ENCODE measurements at places on chromosomes 12 and 14.

DNA sequence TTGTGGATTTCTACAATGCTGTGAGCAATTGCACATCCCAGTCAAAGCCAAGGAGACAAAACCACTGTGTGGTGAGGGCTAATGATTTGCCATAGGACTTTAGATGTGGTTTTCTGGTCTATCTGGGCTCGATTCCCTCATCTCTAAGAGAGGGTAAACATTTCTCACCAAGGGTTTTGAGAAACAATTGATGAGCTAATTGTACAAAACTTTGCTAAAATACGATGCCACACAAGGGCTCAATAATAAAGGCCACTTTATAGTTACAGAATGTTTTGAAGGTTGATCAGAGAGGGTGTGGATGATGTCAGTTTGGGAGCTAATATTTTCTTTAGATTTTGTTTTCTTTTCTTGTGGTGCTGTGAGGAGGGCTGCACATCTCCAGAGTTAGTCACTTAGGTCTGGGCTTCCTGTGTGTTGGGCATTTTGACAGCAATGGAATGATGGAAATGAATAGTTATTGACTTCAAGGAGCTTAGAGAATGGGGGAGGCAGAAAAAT lies 60.8 kb upstream of the SLC38A4 start:
- no peak for DNase-seq

GRCh38 chr14:105537580-105538474 lies 11.4 kb downstream of the TMEM121 start:
- DNase-seq = peak; percentile 68

DNA sequence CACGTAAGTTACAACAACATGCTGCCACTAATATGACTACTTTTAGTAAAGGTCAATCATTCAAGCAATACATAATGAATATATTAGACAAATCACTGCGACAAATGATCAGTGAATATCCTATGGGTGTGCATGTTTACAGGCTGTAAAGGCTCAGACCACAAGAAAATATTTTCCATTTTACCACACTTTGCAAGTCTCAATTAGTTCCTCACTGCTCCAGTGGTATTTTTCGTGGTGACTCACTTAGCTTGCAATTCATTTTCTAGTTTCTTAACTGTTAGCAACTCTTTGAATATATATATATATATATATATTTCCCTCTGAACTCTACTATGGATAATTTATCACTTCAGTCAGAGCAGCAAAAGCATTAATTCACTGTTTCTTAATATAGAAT lies 96.9 kb downstream of the EML5 start:
- no peak for DNase-seq

DNA sequence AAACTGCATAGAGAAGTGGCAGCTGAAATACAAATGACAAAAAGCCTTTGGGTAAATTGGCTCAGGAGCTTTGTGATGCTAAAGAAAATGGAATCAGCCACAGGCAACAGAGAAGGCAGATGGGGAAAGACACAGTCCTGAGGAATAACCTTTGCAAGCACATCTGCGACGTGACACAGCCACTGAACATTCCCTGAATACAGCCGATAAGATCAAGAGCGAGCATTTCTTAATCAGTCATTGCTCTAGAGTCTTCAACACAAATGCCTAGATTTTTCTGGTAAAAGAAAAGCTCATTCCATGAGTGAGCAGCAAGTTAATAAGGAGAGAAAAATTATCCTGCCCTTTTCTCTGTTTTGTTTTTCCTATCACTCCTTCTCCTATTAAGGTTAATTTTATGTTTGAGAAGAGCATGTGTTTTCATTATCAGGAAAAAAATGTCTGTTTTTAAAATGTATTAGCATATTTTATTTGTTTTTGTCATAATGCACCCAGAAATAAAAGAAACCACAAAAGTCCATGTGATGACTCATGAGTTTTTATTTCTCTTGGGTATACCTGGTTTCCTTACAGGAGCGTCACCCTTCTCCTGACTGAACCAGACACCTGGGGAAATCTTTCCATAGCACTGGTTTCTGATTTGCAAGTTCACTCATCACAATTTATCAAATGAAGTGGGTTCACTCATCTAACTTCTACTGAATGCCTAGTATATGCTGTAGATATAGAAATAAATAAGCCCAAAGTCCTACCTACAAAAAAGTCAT lies 45.4 kb upstream of the PCED1B start:
- no peak for DNase-seq

- DNase-seq = no peak
Observed at GRCh38 chr12:109120095-109120494, 3.7 kb downstream of the ACACB start.

- no peak for DNase-seq
Observed at GRCh38 chr12:81207173-81207572, 129.3 kb downstream of the ACSS3 start.

DNA sequence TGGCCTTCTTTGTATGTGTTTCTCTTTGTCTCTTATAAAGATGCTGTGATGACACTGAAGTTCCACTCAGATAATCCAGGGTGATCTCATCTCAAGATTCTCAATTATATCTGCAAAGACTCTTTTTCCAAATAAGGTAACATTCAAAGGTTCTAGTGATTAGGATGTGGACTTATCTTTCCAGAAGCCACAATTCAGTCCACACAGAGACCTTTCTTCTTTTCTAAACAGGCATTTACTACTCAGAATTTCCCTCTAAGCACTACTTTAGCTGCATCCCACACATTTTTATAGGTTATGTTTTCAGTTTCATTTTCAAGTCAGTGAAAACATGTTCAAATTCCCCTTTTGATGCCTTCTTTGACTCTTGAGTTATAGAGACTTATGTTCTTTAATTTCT lies 9.0 kb upstream of the NKX2-1 start:
- DNase-seq = no peak

DNA sequence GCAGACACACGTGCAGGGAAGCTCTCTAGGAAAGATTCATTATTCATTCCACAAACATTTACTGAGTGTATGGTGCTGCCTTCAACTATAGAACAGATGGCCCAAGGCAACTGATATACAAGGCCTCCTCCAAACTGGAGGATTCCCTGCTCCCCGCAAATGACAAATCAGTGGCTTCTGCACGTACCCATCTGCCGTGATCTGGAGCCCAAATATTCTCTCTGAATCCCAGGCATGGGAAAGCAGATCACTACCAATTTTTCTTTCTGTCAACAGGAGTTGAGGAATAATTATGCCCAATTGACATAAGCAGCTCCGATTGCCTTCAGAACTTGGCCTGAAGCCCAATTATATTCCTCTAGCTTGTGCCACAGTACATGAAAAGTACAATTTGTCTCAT lies 174.2 kb upstream of the CCDC196 start:
- no peak for DNase-seq

DNA sequence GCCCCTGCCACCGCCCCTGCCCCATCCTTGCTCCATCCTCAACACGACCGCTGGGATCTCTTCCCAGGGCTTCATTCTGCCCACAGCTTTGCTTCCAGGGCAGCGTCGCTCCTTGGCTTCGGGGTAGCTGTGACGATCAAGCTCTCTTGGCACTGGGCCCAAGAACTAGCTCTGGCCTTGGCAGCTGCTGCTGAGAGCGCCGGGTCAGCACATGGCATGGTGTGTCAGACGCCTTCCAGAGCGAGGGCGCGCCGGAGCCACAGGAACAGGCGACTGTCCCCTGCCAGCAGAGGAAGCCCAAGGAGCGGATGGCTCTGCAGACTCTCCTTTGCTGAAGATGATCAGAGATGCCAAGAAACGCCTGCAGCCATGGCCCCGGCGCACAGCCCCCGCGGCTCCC lies 15.9 kb downstream of the RAB35 start:
- no peak for DNase-seq

DNA sequence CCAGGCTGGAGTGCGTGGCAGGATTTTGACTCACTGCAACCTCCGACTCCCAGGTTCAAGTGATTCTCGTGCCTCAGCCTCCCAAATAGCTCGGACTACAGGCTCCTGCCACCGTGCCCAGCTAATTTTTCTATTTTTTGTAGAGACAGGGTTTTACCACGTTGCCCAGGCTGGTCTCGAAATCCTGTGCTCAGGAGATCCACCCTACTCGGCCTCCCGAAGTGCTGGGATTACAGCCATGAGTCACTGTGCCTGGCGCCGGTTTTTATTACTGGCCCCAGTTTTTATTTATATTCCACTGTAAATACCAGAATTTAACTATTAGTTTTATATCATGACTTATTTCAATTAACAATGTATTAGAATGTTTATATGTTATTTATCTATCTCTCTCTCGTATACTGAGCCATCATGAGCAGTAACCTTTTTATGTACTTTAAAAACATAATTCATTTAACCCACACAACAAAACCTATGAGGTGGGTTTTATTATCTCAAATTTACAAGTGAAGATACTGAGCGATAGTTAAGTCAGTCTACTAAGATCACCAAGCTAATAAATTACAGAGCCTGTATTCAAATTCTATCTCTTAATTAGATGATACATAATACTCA lies 47.8 kb downstream of the HECTD1 start:
- no peak for DNase-seq

- no peak for DNase-seq
Observed at GRCh38 chr12:125259178-125259867, 194.1 kb downstream of the AACS start.

DNA sequence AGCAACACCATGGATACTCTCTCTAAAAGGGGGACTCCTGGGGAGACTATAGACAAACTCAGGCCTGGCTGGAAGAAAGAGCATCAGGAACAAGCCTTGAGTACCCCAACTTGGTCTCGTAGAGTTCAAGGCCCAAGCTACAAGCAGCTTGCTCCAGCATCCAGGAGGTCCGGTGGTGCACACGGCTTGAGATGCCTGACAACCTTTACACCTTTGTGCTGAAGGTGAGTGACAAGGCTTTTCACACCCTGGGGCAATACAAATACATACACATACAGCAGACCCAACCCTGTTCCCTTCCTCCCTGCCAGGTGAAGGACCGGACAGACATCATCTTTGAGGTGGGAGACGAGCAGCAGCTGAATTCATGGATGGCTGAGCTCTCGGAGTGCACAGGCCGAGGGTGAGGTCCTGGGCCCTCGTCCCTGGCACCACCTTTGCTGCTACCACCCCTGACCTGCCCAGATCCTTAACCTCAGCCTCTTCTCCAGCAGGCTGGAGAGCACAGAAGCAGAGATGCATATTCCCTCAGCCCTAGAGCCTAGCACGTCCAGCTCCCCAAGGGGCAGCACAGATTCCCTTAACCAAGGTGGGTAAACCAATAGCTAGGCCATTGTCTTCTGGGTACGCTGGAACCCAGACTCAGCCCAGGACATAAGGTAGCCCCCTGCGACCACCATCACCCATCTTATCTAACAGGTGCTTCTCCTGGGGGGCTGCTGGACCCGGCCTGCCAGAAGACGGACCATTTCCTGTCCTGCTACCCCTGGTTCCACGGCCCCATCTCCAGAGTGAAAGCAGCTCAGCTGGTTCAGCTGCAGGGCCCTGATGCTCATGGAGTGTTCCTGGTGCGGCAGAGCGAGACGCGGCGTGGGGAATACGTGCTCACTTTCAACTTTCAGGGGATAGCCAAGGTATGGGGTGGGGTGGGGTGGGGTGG lies 41.2 kb downstream of the SH2B3 start:
- no peak for DNase-seq

DNA sequence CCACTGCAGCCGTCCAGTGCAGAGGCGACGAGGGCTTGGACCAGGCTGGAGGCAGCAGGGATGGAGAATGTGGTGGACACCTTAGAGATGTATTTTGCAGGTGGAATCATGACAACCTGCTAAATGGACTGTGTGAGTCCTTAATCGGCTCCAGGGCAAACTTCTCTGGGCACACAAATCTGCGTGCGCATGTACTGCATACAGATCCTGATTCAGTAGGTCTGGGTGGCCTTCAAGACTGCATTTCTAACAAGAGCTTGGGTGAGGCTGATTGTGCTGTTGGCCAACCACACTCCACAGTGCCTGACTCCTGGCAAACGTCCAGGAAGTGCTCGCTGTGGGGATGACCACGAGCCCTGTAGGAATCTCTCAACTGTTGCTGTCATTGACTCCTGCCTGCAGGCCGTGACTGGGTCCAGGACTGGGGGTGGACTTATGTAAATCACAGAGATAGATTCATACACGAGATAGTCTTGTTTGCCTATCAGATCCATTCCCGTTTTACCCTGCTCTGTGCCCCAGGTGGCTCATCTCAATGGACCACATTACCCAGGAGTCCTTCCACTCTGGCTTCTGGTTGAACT lies 27.2 kb downstream of the JDP2 start:
- no peak for DNase-seq

GRCh38 chr14:87489196-87489819 lies 503.7 kb downstream of the GALC start:
- DNase-seq = no peak

DNA sequence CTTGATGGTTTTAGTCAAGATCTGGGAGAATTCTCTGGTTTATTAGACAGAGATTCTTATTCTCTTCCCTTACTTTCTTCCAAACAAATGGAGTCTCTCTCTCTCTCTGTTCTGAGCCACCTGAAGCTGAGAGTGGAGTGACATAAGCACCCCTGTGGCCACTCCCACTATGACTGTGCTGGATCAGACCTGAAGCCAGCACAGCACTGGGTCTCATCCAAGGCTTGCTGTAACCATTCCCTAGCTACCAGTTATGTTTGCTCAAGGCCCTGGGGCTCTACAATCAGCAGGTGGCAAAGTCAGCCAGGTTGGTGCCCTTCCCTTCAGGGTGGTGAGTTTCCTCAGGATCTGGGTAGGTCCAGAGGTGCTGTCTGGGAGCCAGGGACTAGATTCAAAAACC lies 568.5 kb downstream of the AACS start:
- no peak for DNase-seq

Data from T-helper 17 cell (primary cell).